ENCODE measurements at places on chromosomes 5 and 9.
A peak's percentile ranks its signal among the peaks of the same experiment; 100 is the strongest.

GRCh38 chr9:117687532-117687931 lies 16.7 kb upstream of the TLR4 start:
- DNase-seq: no peak

DNA sequence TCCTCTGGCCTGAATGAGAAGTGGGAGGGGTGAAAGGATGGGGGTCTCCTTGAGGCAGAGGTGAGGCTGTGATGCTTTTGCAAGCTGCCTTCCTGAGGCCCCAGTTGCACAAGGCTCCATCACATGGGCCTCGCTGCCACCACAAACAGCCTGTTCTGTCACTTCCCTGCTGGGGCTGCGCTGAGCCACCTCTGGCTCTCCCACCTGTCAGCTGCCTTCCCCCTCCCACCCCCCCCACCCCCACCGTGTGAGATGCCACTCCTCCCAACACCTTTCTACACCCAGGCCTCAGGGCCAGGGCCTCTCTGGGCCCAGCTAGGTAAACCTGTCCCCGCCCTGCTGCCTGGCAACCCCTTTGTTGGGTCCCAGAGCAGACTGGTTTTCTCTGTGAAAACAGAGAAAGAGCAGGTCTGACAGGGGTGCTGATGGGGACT lies 4.5 kb upstream of the PDLIM4 start:
- DNase-seq: no peak

DNA sequence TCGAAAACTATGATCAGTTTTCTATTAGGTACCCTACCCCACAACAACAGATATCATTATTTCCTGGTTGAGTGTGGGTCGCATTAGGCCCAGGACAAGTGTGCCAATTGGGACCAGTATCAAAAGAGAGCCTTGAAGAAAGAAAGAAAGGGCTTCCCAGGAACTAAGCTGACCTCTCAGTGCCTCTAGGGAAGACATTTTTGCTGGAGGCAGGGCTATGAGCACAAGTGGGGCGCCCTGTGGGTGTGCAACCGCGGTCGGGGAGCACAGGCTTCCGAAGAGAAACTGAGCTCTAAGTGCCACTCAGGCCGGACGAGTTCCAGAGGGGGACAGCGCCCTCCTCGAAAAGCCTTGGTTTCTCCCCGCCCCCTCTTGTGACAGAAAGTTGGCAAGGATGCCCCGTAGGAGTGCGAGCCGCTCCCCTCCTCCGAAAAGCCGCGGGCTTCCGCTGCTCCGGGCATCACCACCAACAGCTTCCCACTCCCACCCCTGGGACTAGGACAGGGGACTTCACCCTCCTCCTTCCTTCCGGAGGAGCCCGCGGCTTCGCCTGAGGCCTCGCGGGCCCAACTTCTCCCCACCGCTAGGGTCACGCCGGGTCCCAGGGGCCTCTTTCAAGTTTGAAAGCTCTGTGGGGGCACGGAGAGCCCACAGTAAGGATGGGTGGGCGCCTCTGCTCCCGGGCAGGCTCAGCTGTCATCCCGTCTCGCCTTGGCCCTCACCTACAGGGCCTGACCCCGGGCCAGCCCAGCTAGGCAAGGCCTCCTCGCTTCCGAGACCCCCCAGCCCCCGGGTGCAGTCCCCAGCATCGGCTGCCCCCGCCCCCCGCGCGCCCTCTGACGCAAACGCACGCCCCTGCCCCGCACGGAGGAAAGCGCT lies 2.0 kb downstream of the NR2F1-AS1 start:
- no peak for DNase-seq

DNA sequence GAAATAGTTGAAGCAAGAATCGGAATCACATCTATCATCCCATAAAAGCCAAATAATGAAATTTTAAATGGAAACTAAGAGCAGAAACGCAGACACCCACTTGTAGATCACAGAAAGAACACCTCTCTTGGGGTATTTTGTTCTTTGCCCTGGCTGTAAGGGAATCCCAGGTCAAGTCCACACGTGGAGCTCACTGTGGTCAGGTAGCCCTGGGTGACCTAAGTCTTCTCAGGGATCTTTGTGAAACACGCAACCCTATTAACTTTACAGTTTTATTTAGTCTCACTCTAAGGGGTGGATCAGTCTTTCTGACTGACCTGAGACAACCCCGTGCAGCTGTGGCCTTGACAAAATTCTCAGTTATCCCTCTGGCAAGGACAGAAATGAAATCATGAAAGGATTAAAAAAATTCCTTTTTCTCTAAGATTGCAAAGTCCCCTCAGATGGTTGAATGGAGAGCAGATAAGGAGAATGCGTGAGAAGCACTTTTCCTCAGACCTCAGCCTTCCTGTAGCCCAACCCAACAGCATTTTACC lies 111.6 kb downstream of the NREP start:
- no peak for DNase-seq

- no peak for DNase-seq
Observed at GRCh38 chr5:16489322-16489791, 23.8 kb upstream of the ZNF622 start.

GRCh38 chr5:133244242-133244641 lies 192.4 kb downstream of the HSPA4 start:
- no peak for DNase-seq

GRCh38 chr9:35661756-35662350 lies 3.1 kb downstream of the ARHGEF39 start:
- no peak for DNase-seq

DNA sequence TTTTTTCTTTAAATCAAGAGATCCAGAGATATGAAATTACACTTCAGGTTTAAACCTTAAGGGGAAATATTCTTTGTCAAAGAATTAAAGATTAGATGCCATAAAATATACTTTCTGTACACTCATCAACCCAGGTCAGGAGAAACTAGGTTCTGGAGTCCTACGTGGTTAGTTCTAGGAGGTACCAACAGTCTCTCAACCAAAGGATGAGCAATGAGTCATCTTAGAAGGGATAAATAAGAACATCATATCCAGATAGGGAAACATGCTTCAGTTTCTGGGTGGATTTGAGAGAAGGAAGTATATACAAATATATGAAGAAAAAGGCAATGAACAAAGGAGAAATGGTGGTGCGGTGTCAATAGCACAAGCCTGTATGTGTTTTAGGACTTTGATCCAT lies 98.2 kb downstream of the CSNK1G3 start:
- DNase-seq: no peak

DNA sequence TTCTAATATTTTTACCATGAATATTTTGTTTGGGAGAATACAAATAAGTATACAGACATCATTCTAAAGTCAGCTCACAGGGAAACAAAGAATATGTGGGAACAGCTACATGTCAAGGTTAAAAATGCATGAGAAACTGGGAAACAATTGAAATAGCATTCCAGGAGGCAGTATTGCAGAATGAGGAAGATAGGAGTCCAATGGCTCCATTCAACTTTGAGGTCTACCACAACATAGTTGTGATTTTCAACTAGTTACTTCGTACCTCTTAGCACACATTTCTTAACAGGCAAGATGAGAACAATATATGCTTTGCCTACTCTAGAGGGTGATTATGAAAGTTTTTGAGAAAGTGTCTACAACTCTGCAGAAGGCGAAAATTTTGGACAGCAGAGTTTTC lies 35.2 kb upstream of the CAST start:
- DNase-seq: no peak

GRCh38 chr5:158364367-158364766 lies 505.4 kb upstream of the CLINT1 start:
- no peak for DNase-seq

DNA sequence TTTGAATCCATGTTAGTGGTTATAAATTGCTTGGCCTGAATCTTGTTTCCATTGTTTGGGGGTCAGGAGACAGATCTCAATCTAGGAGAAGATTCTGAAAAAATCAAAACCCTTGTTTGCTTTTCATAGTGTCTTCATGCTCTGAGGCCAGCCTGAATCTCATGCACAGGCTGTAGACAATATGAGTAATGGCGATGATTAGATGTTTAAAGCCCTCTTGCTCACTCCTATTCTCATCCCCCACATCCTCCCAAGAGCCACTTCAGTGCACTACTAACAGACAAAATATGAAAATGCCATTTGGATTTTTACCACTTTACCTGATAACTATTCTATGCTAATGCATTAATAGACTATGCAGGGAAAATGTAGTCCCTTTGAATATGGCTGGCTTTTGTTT lies 129.4 kb downstream of the NUDT12 start:
- no peak for DNase-seq

DNA sequence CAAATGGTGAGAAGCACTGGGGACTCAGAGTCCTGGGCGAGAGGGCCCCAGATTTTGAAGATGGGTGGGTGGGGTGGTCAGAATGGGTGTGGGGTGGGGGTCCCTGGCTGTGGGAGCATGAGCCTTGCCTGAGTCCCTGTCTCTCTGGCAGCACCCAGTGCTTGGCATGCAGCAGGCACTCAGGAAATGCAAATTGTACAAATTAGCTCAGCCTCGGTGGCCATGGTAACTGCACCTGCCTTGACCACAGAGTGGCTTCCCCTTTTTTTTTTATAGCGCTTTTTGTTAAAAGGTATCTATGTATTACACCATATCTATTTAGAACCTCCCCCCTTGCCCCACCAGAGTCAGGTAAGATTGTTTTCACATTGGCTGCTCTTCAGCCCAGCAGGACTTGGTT lies 19.2 kb upstream of the PITX1 start:
- no peak for DNase-seq

GRCh38 chr9:104988539-104988938 lies 60.6 kb upstream of the ABCA1 start:
- DNase-seq: no peak

DNA sequence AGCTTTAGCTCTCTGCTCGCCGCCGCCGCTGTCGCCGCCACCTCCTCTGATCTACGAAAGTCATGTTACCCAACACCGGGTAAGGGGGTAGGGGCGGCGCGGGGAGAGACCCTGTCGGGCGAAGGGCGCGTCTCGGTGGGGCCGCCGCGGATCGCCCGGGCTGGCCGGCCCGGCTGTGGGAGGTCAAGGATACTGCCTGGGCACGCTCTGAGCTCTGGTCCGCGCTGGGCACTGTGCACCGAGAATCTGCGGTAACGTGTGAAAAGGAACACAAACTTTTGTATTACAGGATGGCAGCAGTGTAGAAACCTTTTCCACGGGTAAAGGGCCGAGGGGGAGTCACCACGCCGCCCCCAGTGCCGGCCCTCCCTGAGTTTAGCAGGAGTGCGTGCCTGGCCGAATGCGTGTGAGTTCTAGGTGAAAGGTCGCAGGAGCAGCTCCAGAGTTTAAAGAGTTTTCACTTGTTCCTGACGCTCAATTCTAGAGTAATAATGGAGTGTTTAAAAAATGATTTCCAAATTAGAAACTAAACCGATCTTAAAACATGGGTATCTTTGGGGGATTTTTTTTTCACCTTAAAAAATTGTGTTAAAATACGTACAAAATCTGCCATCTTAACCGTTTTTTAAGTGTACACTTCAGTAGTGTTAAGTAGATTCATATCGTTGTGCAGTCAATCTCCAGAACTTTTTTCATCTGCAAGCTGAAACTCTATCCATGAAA lies at the start of gene HSDL2:
HSDL2 (plus strand) TSS at position 7 of the 723 bp plus-strand sequence; CDS start at position 63, 56 bp downstream.
- no peak for DNase-seq

- peak; percentile 53 for DNase-seq
Observed at GRCh38 chr5:142726188-142726731, 40.4 kb upstream of the FGF1 start.

Measured in brain pericyte (primary cell).